ENCODE measurements at places on chromosomes 6 and 20. TPM values are rescaled to one million over a fixed set of nuclear protein-coding genes. Genes with fewer than 3 reads are reported as not detected.

- DNase-seq, result no peak
Measured at GRCh38 chr6:89723046-89723445, 84.5 kb upstream of the LYRM2 start.

GRCh38 chr6:133899556-133899955 is 10.6 kb downstream of the TCF21 start:
- no peak for DNase-seq

- DNase-seq, result no peak
Measured at GRCh38 chr6:132948889-132949288, 134.5 kb downstream of the RPS12 start.

DNA sequence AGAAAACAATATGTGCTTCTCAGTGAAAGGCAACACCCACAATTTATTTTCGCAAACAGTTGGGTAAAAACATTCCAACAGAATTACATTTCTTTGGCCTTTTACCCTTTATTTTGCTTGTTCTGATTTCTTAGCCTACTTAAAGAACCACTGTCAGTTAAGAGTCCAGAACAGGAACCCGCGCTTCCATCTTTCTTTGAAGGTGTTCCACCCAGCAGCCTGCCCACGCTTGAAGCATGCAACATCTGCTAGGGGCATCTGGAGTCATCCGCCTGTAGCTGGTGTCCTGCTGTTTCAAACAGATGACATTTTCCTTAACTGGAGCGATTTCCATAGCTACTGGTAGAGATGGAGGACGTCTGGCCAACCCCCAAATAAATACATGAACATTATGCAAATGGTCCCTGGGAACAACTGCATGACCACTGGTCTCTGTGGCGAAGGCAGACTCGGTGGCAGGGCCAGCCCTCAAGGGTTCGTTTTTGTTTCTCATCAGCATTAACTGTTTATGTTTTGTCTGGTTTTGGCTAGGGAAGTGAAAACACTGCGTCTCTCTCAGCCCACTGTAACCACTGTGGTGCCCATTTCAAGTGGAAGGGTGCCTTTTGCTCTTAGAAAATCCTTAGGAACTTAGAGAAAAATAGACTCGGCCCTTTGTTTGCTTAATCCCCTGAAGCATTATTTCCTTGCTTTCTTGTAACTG is 51.6 kb downstream of the LAMA4 start:
- DNase-seq, result no peak

Gene SMPDL3A
- total RNA-seq, result 21.3 TPM

Gene RSPO4
- not detected for total RNA-seq

All from body of pancreas (tissue), 4 donors.